ENCODE measurements at places on chromosomes 3 and 15. TPM values are rescaled to one million over a fixed set of nuclear protein-coding genes. Genes with fewer than 3 reads are reported as not detected.

DNA sequence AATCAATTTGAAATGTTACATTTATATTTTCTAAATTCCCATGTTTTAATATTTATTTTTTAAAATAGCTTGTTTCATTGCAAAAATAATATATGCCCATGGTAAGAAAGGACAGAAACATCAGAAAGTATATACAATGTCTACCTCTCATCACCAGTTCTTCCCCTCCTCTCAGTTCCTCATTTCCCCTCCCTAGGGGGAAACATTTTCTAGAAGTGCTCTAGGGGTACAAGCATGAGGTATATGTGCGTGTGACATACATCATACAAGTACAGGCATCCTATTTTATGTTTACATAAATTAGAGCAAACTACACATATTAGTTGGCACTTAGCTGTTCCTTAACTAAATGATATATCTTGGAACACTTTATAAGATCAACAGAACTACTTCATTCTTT lies 189.3 kb upstream of the VEPH1 start:
- H3K4me3 ChIP-seq: no peak overlapping the region
- H3K27ac ChIP-seq: no peak overlapping the region
- no peaks in the 10 kb centered on the region for H3K4me1 ChIP-seq
- no peaks in the 10 kb centered on the region for H3K36me3 ChIP-seq
- no peak for DNase-seq

DNA sequence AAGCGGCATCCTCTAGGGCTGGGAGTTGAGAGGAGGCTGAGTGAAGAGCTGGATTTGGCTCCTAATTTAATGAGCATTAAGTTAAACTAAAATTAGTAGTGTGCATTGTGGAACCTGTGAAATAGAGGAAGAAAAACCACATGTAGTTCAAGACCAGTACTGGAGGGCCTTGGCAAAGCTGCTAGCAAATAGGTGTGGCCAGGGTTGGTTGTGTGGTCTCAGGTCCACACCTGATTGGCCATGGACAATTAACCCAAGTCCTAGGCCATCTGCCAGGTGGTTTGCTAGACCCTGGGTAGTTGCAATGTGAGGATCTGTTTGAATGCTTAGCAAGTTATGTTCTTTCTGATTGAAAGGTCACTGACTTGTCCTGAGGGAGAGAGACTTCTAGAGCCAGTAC lies 275.5 kb downstream of the PDCD6IP start:
- no peak overlapping the region for H3K4me3 ChIP-seq
- H3K27ac ChIP-seq: no peak overlapping the region
- DNase-seq: no peak
- no peaks in the 10 kb centered on the region for H3K36me3 ChIP-seq
- no peaks in the 10 kb centered on the region for H3K27me3 ChIP-seq

DNA sequence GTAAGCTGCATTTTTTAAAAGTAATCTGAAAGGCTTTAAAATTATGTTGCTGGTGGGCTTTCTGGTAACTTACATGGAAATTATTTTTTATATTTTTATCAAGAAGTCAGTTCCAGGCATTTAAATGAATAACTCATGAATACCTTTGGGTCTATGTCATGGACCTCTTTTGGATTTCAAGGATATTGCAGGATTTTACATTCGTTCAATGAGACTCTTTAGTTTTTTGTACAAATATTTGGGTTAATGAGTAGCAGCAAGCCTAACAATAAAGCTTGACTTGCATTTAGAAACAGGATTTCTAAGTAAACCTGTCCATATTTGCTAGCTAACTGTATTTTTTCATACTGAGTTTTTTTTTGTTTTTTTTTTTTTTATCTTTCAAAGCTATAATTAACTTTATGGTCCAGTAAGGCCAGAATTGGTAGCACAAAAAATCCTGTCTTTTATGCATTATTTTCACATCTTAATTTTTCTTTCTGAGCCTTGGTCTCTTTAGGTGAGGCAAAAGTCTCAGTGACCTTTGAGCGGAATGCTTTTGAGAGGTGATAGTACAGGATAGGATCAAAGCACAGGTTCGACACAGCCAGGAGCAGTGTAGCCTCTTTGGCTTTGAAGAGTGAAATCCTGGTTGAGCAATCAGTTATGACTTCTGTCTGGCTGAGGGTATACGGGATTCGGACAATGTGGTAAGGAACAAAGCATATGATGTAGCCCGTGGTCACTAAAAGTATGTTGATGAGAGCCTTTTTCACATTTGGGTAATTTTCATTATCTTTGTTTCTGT lies 4.8 kb downstream of the GPR171 start:
- H3K27me3 ChIP-seq: no peaks in the 10 kb centered on the region
- no peaks in the 10 kb centered on the region for H3K4me1 ChIP-seq
- H3K36me3 ChIP-seq: 0 out of 2 replicates have a peak, but pooled peaks cover 3% of the 10 kb centered on the region

SCAMP5 gene
- polyA plus RNA-seq: 12.8 TPM

GRCh38 chr3:150494411-150494977 lies 51.8 kb downstream of the SERP1 start:
- DNase-seq: no peak
- H3K4me3 ChIP-seq: no peak overlapping the region
- no peak overlapping the region for H3K27ac ChIP-seq
- no peaks in the 10 kb centered on the region for H3K27me3 ChIP-seq
- H3K4me1 ChIP-seq: no peaks in the 10 kb centered on the region

DNA sequence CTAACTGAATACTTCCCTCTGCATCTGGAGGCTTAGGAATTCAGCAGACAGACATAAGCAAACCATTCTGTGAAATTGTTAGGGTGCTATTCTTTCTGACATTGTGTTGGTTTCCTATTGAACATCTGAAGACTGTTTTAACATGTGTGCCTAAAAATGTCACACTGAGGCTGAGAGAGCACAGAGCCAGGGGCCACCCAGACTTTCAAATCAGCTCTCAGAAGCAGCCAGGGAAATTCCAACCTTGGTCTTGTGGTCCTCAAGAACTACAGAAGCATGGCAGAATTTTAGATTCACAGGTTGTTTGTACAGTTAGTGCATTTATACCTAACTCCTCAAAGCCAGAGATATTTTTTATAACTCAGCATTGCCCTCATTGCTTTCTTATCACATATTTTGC lies 929.2 kb upstream of the CFAP20DC start:
- H3K4me1 ChIP-seq: no peaks in the 10 kb centered on the region
- H3K27me3 ChIP-seq: no peaks in the 10 kb centered on the region
- no peaks in the 10 kb centered on the region for H3K36me3 ChIP-seq
- no peak for DNase-seq
- H3K27ac ChIP-seq: no peak overlapping the region

CHRNA5 gene
- 23.3 TPM for polyA plus RNA-seq

DNA sequence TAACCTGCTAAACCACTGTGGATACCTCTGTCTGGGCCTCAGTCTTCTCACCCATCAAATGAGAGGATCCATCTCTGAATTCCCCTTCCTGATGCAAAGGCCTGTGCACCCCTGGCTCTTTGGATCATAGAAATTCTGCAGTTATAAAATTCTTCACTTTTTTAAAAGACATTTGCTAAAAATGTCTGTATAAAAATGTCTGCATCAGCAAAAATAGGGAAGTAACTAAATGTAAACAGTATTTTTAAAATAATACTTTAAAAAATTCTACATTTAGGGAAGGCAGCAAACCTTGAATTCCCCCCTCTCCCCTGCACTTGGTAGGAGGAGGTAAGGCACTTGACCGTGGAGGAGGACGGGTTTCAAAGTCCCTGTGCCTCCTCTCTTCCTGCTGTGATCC lies 25.6 kb upstream of the TRIM59 start:
- H3K27me3 ChIP-seq: no peaks in the 10 kb centered on the region
- H3K27ac ChIP-seq: no peak overlapping the region
- H3K4me3 ChIP-seq: no peak overlapping the region
- no peaks in the 10 kb centered on the region for H3K36me3 ChIP-seq
- DNase-seq: no peak

MYZAP gene
- 1.1 TPM for polyA plus RNA-seq

ILDR1 gene
- 0.16 TPM for polyA plus RNA-seq

CAMK2N2 gene
- 0.63 TPM for polyA plus RNA-seq

SLC25A26 gene
- polyA plus RNA-seq: 24.8 TPM

DNA sequence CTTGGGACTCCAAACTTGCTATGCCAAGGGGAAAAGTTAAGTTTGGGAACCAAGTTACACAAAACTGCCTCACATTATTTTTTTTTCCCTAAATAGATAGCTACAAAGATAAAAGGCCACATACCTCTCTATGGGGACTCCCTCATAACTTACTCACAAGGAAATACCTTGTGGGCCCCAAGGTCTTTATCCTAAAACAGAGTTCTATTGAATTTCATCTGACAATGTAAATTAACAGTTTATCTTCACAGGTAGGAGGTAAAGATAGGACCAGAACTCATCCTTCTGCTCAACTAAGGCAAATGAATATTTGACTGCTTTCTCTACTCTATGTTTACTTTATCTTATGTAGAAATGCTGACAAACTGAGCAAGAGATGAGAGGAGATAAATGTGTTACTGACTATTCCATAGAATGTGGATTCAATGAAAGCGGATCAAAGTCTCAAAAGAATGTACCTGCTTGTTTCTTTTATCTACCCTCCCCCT lies 1278.0 kb downstream of the OTOL1 start:
- H3K36me3 ChIP-seq: no peaks in the 10 kb centered on the region
- no peak overlapping the region for H3K4me3 ChIP-seq
- 0 out of 2 replicates have a peak overlapping the region, but pooled peaks have one; percentile 3 for H3K27ac ChIP-seq
- no peaks in the 10 kb centered on the region for H3K27me3 ChIP-seq
- peaks cover 21% of the 10 kb centered on the region for H3K4me1 ChIP-seq
- peak; percentile 15 for DNase-seq

DNA sequence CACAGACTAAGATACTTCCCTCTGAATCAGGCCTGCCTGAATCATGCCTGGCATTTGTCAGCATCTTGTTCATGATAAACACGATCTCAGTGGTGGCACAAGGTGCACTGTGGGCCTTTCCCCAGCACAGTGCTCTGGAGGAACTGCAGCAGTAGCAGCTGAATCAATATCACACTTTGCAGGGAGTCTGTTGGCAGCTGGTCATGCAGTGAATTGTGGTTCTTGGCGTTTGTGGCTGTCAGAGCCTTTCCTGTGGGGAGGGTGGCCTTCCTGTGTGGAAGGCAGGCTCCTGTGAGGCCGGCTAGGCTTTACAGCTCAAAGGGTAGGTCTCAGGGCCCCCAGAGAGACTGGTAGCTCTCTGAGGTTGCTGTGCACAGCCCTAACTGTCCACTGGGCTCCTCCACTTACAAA lies 54.4 kb upstream of the TLE3 start:
- H3K27ac ChIP-seq: no peak overlapping the region
- no peak for DNase-seq
- H3K4me3 ChIP-seq: no peak overlapping the region

GRCh38 chr15:50390554-50391264 lies 33.5 kb upstream of the USP8 start:
- H3K36me3 ChIP-seq: no peaks in the 10 kb centered on the region
- DNase-seq: no peak
- H3K27ac ChIP-seq: no peak overlapping the region
- H3K4me3 ChIP-seq: no peak overlapping the region
- no peaks in the 10 kb centered on the region for H3K27me3 ChIP-seq

DNA sequence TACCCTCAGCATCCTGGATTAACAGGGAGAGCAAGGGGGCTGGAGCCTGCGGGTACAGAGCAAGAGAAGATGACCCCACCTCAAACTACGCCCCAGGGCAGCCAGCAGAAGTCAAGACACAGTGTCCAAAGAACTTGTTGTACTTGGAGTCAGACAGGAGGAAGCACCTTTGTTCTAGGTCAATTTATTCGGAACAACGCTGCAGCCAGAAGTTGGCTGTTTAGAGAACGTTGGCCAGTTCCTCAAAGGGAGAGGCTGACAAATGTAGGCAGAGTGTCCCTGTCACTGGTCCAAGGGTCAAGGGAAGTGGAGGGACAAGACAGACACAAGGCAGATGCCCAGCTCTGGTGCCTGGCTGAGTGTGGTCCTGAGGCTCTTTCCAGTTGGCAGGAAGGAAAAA lies 32.1 kb upstream of the PIAS1 start:
- H3K27me3 ChIP-seq: no peaks in the 10 kb centered on the region
- H3K4me3 ChIP-seq: no peak overlapping the region
- DNase-seq: no peak
- no peaks in the 10 kb centered on the region for H3K4me1 ChIP-seq
- no peaks in the 10 kb centered on the region for H3K36me3 ChIP-seq

ARPP21 gene
- polyA plus RNA-seq: not detected

TJP1 gene
- 76.2 TPM for polyA plus RNA-seq

RHOV gene
- polyA plus RNA-seq: 4.4 TPM

DNA sequence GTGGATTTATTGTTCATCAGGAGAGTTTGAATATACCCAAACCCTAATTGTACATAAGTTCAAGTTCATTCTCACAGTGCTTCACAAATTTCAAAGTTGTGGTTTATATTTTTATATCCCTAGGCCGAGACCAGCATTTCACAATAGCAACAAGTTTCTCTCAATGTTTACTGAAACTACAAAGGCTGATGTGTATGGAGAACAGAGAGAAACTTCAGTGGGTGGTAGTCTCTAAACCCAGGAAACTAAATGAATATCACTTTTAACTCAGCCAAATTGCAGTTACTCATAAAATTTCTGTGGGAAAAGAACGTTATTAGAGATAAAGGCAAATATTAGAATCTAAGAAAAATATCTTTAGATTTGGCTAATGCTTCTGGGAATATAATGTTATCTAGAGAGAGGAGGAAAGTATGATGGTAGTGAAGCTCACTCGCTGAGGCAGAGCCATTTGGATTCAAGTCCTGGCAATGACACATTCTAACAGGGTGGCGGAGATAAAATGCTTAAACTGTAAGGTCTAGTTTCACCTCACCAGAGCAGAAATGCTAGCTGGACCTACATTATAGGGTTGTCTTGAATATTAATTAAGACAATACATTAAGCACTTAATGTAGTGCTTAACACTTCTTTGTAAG lies 514.8 kb downstream of the EPHA3 start:
- DNase-seq: no peak
- H3K27ac ChIP-seq: no peak overlapping the region
- no peaks in the 10 kb centered on the region for H3K27me3 ChIP-seq

PDHB gene
- polyA plus RNA-seq: 172 TPM

DNA sequence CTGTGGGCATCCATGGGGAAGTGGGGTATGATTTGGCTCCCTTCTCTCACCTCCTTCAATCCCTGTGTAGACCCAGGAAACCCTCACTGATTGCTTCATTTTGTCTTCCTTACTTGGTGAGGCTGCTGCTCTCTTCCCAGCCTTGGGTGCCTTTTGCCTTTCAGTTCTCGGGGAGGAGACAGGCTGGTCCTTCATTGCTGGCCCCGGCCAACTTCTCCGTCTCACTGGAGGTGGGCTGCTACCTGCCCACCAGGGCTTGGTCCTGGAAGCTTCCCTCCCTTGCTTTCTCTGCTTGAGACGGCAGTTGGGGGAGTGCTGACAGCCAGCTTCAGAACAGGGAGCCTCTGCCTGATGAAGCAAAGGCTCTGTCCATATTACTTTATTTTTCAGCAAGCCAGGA lies 4.7 kb downstream of the FOXL2 start:
- peaks cover 100% of the 10 kb centered on the region for H3K27me3 ChIP-seq
- DNase-seq: no peak
- H3K4me1 ChIP-seq: peaks cover 52% of the 10 kb centered on the region
- no peak overlapping the region for H3K4me3 ChIP-seq
- H3K27ac ChIP-seq: no peak overlapping the region

DNA sequence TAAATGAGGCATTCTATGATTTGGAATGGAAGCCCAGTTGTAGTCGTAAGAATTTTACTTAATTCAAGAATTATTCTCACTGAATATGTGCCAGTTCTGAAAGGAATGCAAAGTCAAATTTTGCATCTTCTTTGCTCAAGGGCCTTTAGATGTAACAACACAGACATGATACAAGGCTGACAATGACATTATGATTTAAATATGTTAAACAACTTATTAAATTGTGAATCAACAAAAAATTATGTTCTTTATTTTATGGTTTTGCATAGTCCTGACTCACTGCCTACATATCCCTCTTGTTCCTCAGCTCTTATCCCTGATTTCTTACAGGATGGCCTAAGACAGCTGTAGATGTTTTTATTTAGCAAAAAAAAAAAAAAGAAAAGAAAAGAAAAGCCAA lies 170.9 kb upstream of the NR2E3 start:
- no peaks in the 10 kb centered on the region for H3K36me3 ChIP-seq
- no peak overlapping the region for H3K27ac ChIP-seq
- DNase-seq: no peak
- H3K4me1 ChIP-seq: peaks cover 15% of the 10 kb centered on the region
- H3K27me3 ChIP-seq: no peaks in the 10 kb centered on the region
- no peak overlapping the region for H3K4me3 ChIP-seq

GATM gene
- polyA plus RNA-seq: 9.1 TPM

Data from GM23338 (cell line).